Choroid plexus epithelial cell (primary cell): ENCODE measurements at places on chromosomes 4 and X.

GRCh38 chr4:121025540-121025939, 46.8 kb downstream of the NDNF start:
- DNase-seq: no peak

DNA sequence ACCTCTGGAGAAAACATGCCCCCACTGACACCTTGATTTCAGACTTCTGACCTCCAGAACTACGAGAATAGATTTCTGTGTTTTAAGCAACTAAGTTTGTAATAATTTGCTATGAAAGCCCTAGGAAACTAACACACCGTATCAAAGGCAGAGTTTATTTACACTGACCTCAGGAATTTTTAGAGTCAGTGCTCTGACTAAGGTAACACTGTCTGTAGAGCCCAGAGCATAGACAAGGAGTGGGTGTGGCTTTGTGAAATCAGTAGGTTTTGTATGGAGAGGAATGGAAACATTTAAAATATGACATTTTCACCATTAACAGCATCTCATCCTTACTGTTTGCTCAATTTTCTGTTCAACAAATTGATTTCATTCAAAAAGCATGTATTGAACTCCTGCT, 764.4 kb upstream of the PCDH10 start:
- DNase-seq: peak; percentile 8

GRCh38 chr4:145907390-145907789, 31.2 kb downstream of the ZNF827 start:
- peak; percentile 47 for DNase-seq

DNA sequence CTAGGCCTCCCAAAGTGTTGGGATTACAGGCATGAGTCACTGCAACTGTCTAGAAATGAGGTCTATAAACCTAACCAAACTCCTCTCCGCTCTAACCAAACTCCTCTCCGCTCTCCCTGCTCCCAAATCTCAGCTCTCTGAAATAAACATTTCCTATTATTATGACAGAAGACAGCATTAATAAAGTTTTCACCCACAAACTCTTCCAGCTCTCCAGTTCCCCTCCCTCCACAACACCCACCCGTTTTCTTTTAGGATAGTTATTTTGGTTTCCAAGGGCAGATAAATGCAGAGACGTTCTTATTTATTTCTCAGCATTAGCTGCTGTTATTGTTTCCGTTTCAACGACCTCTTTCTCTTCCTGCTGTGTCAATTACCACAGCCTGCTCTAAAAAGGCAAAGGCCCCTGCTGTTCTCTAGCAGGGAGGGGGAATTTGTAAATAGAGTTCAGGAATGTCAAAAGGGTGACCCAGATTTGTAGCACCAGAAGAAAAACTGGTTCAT, 13.3 kb upstream of the SCD5 start:
- peak; percentile 80 for DNase-seq

GRCh38 chr4:5472160-5472591, 236.2 kb downstream of the EVC2 start:
- no peak for DNase-seq

GRCh38 chrX:5449323-5449722, 779.3 kb downstream of the NLGN4X start:
- DNase-seq: no peak

DNA sequence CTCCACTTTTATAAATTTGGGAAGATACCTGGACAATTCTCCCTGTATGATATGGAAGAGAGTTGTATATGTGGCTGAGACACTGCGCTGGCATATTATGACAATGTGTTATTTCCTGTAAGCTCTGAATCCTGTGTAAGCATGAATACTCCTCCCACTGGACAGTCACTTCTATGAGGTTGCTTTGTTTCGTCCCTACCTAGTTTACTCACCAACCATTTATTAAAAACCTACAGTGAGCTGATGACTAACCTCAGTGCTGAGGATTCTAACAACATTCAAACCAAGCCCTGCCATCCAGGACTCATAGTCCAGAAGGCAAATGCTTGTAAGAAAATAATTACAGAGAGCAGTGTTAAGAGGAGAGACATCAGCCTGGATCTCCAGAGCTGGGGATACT, 1632.9 kb upstream of the TENM3 start:
- no peak for DNase-seq

- DNase-seq: no peak
These were observed 6.5 kb downstream of the HMX1 start for GRCh38 chr4:8864912-8865680.

GRCh38 chrX:37796805-37797204, 16.9 kb downstream of the CYBB start:
- DNase-seq: no peak

GRCh38 chr4:140052050-140052449, 101.9 kb downstream of the MAML3 start:
- DNase-seq: peak; percentile 75

GRCh38 chr4:149531861-149532260, 283.8 kb downstream of the IQCM start:
- DNase-seq: peak; percentile 52

DNA sequence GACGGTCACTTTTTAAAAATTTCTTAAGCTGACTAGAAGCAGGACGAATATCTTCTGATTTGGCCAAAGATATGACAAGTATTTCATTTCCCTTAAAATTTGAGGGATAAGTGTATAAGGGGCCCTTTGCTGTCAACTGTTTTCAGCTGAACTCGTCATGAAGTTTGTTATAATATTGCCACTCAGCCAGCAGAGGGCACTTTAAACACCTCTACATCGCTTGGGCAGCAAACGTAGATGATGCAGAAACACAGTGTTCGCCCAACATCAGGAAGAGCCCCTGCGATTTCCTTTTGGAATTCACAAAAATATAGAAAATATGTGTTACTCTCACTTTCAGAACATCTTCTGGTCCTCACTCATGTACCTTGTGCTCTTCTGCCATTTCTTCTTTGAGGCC, 435.7 kb upstream of the FMR1 start:
- DNase-seq: peak; percentile 1

DNA sequence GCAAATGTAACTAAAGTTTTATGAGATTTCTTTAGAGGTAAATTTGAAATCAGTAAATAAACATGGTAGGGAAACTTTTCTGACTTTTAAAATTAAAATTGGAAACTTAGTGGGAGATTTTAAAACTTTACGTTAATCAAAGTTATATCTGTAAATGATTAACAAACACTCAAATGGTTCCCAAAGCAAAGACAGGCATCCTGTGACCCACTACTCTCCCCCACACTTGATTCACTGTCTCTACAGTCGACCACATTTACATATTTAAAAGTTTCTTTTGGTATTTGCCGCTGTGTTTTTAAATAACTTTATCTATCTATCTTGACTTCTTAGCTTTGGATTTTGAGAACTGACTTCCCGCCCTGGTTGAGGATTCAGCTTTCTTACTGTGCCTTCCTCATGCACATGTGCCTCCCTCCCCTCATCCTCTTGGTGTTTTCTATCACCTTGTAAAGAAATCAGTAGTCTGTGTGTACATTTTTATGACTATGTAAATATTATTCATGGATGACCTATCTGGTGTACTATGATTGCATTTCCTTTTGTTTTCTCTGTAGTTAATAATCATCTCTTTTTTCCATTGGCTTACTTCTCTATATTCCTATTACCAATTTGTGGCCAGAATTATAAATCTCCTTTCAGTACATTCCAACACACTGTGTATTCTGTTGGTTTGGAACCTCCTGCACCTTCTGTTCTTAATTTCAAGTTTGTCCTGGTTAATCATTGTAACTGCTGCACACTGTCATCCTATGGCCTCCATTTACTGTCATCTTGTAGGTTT, 72.6 kb downstream of the WWC2 start:
- no peak for DNase-seq

- peak; percentile 15 for DNase-seq
These were observed 528.2 kb upstream of the FAT1 start for GRCh38 chr4:187251896-187252295.

DNA sequence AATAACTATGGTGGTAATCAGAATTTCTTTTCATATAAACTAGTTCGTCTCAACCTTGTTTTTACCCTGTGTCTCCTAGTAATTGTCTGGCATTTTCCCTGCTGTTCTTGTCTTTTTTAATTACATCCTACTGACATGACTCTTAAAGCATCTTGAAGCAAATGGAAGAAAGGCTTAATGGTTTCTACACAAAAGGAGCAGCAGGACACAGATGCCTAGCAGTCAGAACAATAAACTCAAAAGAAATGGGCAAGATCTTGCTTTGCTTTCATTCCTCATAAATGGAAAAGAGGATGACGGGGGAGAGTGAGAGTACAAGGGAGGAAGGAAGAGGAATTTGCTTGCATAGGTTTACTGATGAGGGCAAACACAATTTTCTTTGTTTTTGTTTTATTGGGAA, 293.2 kb upstream of the EMCN start:
- no peak for DNase-seq

GRCh38 chr4:55358668-55359067, 12.6 kb downstream of the SRD5A3 start:
- peak; percentile 72 for DNase-seq
